ENCODE measurements at places on chromosomes 4 and X. TPM values are rescaled to one million over a fixed set of nuclear protein-coding genes. Genes with fewer than 3 reads are reported as not detected.

GRCh38 chr4:57137261-57137660, 27.1 kb upstream of the IGFBP7 start:
- no peaks in the 10 kb centered on the region for H3K36me3 ChIP-seq
- H3K4me3 ChIP-seq: no peak overlapping the region
- no peak for DNase-seq
- no peaks in the 10 kb centered on the region for H3K4me1 ChIP-seq
- H3K27me3 ChIP-seq: no peaks in the 10 kb centered on the region

GRCh38 chrX:4656419-4656818, 943.0 kb upstream of the PRKX start:
- no peak for DNase-seq
- no peak overlapping the region for H3K4me3 ChIP-seq
- H3K36me3 ChIP-seq: no peaks in the 10 kb centered on the region
- H3K27ac ChIP-seq: no peak overlapping the region

- no peaks in the 10 kb centered on the region for H3K36me3 ChIP-seq
- no peak overlapping the region for H3K4me3 ChIP-seq
- peaks cover 4% of the 10 kb centered on the region for H3K4me1 ChIP-seq
- no peak for DNase-seq
Measured at GRCh38 chr4:16665942-16666551, 232.4 kb downstream of the LDB2 start.

DNA sequence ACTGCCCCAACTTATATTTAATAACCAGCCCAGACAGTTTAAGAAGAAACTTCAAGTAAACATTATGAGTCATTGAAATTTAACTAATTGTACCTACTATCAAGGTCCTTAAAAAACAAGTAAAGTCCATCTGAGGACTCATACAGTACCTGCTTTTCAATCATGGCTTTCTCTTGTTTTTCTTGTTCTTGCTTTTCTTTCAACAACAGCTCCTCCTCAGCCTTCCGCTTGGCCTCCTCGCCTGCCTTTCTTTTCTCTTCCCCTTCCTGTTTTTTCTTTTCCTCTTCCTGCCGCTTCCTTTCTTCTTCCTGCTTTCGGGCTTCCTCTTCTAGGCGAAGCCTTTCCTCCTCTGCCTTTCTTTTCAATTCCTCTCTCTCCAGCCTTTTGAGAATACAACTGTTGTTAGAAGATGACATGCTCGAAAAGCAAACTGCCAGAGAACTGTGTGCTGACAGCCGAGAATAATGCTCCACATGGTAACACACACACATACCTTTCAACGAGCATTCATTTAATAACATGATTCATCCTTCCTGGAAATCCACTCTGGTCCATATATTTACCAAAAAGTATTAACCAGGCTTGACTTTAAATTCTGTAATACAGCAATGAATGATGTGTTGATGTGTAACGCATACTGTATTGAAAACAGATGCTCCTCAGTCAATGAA, 25.2 kb upstream of the BCLAF3 start:
- H3K4me1 ChIP-seq: no peaks in the 10 kb centered on the region
- no peak for DNase-seq
- H3K27ac ChIP-seq: no peak overlapping the region
- no peak overlapping the region for H3K4me3 ChIP-seq
- H3K27me3 ChIP-seq: no peaks in the 10 kb centered on the region

GRCh38 chrX:71285929-71286328, 2.5 kb downstream of the NONO start:
- DNase-seq: no peak
- H3K27ac ChIP-seq: no peak overlapping the region
- no peaks in the 10 kb centered on the region for H3K27me3 ChIP-seq
- H3K4me1 ChIP-seq: no peaks in the 10 kb centered on the region

- H3K4me1 ChIP-seq: no peaks in the 10 kb centered on the region
- DNase-seq: no peak
- no peak overlapping the region for H3K27ac ChIP-seq
- no peaks in the 10 kb centered on the region for H3K27me3 ChIP-seq
- H3K4me3 ChIP-seq: no peak overlapping the region
Measured at GRCh38 chr4:127917151-127917550, 36.5 kb downstream of the PLK4 start.

The NFKB1 gene
- total RNA-seq: 39.8 TPM

GRCh38 chr4:85520765-85521749, 46.1 kb downstream of the ARHGAP24 start:
- no peak for DNase-seq
- no peaks in the 10 kb centered on the region for H3K4me1 ChIP-seq
- no peak overlapping the region for H3K4me3 ChIP-seq
- H3K27me3 ChIP-seq: no peaks in the 10 kb centered on the region
- no peaks in the 10 kb centered on the region for H3K36me3 ChIP-seq
- H3K27ac ChIP-seq: no peak overlapping the region

The RHOXF2 gene
- not detected for total RNA-seq

The C4orf33 gene
- 11.0 TPM for total RNA-seq

GRCh38 chr4:21451032-21451431, 497.5 kb downstream of the KCNIP4 start:
- no peaks in the 10 kb centered on the region for H3K36me3 ChIP-seq
- no peaks in the 10 kb centered on the region for H3K27me3 ChIP-seq
- H3K27ac ChIP-seq: no peak overlapping the region
- no peaks in the 10 kb centered on the region for H3K4me1 ChIP-seq
- H3K4me3 ChIP-seq: no peak overlapping the region
- no peak for DNase-seq

The BTK gene
- 26.6 TPM for total RNA-seq

DNA sequence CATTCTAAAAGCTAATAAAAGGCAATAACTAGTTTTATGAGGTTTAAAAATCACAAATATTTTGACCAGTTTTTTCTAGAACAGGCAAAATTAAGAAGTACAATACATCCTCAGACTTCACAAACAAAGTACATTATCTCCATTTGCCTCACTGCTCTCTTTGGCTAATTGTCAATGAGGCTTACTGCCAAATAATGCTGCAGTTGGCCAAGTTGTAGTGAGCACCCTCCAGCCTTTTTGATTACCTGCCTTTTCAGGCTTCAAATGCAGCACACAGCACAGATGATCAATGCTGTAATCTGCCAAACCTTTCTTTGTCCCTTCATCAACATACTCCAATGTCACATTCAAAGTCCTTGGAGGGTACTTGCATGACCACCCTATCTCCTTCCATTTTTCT, 605.2 kb downstream of the KLHL13 start:
- H3K4me3 ChIP-seq: no peak overlapping the region
- DNase-seq: peak; percentile 13
- no peak overlapping the region for H3K27ac ChIP-seq
- no peaks in the 10 kb centered on the region for H3K4me1 ChIP-seq
- H3K36me3 ChIP-seq: no peaks in the 10 kb centered on the region

- H3K27ac ChIP-seq: no peak overlapping the region
- peaks cover 9% of the 10 kb centered on the region for H3K27me3 ChIP-seq
- DNase-seq: no peak
- H3K4me1 ChIP-seq: no peaks in the 10 kb centered on the region
- H3K4me3 ChIP-seq: no peak overlapping the region
- no peaks in the 10 kb centered on the region for H3K36me3 ChIP-seq
Measured at GRCh38 chrX:105553118-105553517, 269.2 kb upstream of the NRK start.

The GPRASP1 gene
- 4.0 TPM for total RNA-seq
